Activated CD4-positive, alpha-beta T cell treated with anti-CD3 and anti-CD28 coated beads for 4 hours (primary cell): ENCODE measurements at places on chromosomes 1 and 21.

DNA sequence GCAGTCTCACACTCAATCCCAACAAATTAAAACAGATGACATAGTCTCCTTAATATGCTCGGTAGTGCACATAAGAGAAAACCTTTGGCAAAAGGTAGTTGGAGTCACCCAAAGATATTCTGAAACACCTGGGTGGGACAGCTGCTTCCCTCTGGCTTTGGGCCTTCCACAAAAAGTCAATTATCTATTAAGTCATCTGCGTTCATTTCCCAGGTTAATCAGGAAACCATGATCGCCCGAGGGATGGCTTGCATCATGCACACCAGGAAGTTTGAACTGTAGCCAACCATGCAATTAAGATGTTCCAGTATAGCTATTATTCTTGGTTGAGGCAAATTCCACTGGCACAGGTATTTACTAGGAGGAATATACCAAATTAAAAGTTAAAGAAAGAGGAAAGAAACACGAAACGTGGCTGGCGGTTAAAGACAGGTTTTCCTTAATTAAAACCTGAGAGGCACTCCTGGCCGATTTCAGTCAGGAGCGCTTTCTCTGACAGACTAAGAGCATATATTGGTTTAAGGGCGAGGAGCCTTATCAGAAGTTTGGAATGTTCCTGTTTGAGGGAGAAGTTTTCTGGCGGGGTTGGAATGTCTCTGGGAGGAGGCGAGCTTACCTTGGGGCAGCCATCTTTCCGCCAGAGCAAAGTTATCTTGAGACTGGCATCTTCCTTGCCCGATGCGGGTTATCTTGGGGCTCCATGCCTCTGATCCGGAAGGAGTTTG lies 19.9 kb downstream of the CLDN17 start:
- no peak for DNase-seq

DNA sequence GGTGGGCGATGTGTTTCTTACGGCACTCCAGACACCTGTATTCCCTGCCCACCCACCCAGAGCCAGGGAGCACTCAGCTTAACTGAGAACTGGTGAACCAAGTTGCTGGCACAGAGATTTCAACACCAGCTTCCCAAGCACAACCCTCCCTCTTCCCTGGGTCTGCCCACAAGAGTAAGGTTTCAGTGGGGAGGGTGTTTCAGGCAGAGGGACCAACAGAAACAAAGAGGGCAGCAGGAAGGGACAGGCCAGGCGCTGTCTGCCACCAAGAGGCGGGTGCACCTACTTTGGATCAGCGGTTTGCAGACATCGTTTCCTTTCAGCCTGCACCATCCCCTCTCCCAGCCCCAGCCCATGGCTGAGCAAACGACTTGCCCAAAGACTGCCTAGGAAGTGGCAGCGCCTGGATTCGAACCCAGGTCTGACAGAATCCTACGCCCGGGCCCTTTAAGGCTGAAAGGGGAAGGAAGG lies 21.9 kb upstream of the ALDH4A1 start:
- DNase-seq = no peak

GRCh38 chr1:13543451-13544220 lies 29.8 kb upstream of the LRRC38 start:
- no peak for DNase-seq

DNA sequence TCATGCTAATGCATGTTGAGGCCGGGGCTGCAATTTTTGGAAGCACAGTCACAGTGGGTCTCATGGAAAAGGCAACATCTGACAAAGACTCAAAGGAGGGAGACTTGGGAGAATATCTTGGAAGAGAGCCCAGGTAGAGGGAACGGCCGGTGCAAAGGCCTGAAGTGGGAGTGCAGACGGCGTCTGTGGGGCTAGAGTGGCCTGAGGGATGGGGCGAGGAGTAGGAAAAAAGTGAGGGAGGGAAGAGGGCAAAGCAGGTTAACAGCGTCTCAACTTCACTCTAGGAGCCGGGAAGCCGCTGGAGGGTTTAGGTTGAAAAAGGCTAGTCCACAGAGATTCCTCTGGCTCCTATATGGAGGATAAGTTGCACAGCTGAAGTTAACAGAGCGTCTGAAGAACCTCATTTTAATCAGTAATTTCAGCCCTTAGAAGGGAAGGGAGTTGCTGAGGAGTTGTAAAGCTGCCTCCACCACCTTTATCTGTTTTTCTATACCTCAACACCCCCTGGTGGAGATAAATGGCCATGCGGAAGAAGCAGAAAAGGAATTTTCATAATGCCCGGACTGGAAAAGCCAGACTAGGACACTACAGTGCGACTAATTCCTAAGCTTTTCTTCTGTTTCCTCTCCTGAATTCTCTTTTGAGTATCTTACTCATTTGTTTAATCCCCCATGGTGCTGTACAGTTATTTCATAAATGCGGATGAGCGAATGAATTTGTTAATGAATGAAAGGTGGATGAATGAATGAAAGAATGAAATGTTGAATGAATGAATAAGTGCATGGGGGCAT lies 78.7 kb upstream of the ZNF281 start:
- peak; percentile 42 for DNase-seq

- DNase-seq = no peak
These were observed 29.3 kb downstream of the SOD1 start for GRCh38 chr21:31688603-31689368.

DNA sequence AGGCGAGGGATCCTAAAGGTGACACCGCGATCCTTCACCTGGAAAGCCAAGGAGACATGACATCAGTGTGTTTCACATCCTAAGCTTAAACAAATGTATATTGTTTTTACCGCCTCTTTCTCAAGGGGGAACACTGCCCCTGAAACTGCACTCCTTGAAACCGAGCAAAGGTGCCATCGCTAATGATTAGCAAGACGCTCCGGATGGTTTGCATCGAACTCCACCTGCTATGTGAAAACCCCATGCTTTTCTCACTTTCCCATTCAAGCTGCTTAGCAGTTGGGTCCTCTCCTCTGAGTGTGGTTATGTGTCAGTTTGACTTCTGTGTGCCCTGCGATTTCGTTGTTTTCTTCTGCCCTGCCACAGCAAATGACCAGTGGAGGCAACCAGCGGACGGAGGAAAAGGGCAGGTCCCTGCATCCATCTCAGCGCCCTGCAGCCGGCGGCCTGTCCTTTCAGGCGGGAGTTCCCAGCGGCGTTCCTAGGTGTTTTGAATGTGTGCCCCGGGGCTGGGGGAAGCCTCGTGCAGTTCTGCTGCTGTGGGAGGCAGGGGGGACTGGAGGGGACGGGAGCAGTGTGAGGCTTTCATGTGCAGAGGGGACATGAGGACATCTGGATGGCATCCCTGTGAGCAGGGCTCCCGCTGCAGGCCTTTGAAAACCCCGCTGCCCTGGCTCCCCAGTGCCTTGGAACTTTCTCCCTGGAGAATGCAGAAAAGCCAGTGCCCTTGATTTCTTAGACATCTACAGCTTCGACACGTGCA lies 16.1 kb downstream of the ZBTB18 start:
- no peak for DNase-seq

- no peak for DNase-seq
These were observed 217.5 kb upstream of the PLXNA2 start for GRCh38 chr1:208461680-208462079.

GRCh38 chr1:22875841-22876240 lies 96.8 kb downstream of the LACTBL1 start:
- DNase-seq = no peak

DNA sequence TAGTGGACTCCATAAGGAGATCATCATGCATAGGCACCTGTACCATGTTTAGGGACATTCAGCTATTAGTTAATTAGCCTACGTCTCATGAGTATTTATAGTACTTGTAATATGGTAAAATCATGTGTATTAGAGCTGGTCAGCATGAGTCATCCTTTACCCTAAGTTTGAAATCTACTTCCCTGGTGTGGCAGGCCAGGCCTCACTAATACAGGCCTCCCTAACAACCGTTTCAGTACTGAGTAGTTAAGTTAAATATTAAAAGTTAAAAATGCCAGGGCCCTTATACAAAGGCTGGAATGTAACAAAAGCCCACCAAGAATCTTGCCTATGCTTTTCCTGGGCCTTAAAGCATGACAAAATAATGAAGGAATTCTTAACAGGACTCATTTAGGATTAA lies 356.3 kb upstream of the DPYD start:
- no peak for DNase-seq

DNA sequence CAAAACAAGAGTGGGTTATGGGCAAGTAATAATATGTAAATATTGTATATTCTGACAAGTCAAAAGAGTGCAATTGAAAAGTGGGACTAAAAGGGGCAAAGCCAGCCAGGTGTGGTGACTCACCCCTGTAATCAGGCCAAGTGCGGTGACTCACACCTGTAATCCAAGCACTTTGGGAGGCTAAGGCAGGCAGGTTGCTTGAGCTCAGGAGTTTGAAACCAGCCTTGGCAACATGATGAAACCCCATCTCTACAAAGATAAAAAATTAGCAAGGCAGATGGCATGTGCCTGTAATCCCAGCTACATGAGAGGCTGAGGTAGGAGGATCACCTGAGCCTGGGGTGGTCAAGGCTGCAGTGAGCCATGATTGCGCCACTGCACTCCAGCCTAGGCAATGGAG lies 304.0 kb downstream of the HHIPL2 start:
- DNase-seq = no peak

DNA sequence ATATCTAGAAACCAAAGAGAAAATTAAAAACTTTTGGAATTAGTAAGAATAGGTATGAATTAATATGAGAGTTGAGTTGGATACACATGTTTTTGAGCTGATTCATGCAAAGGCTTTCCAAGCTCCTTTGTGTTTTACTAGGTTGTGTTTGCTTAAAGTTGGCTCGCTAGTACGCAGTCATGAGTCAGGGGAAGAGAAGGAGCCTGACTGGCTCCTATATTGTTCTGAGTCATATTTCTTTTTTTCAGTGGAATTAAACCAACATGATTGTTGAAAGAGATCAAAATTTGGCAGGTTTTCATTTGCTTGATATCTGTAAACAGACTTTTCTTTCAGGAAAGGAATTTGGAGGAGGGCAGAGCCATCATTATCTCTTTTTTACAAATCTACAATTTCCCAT lies 66.7 kb downstream of the MAGI3 start:
- no peak for DNase-seq

GRCh38 chr1:67578397-67579020 lies 106.5 kb upstream of the GADD45A start:
- no peak for DNase-seq

DNA sequence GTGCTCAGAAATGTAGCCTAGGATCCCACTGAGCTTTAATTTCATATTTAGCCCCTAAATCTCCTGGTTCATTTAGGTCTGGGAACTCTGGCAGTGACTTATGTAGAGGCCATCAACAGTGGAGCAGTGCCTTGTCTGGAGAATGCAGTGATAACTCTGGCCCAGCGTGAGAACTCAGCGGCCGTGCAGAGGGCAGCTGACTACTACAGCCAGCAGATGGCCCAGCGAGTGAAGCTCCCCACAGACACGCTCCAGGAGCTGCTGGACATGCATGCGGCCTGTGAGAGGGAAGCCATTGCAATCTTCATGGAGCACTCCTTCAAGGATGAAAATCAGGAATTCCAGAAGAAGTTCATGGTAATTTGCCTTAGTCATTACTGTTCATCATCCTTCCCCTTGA lies 17.8 kb downstream of the GBP6 start:
- DNase-seq = no peak

- no peak for DNase-seq
These were observed 57.9 kb downstream of the DDAH1 start for GRCh38 chr1:85406887-85407533.

DNA sequence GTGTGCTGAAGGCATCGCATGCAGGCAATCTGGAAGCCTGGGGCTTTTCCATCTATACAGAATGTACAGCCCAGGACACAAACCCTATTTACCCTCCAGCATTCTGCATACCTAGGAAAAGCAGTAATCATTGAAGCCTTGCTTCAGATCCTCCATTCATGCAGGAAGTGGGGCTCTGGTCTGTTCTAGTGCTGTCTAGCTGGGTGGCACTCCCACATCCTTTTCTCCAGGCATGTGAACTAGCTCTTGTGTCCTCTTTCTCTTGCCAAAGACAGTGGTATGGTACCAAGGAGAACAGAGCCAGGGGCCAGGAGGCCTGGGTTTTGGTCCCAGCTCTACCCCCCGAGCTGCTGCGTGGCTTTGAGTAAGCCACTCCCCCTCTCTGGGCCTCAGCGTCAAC lies 21.7 kb downstream of the LRP8 start:
- no peak for DNase-seq

GRCh38 chr21:26759731-26760130 lies 85.5 kb downstream of the ADAMTS1 start:
- DNase-seq = no peak

- no peak for DNase-seq
These were observed 871 bp upstream of the PSMA5 start for GRCh38 chr1:109427171-109427467.

DNA sequence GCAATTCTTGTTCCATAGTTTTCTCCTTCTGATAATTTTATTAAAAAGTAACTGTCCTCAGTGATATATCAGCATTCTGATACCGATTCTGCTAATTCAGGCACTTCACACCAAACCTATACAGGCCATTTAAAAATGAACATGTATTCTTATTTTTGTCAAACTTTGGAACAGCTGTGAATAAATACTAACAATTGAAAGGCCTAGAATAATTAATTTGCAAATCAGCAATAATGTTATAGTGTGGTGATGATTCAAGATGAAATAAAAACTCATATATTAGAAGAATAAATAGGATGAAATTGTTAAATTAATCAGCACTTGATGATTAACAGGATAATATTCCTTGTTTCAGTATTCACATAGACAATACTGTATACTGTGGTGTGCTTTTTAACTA lies 9.9 kb downstream of the CDKN2C start:
- no peak for DNase-seq

- peak; percentile 70 for DNase-seq
These were observed at the start of gene ADARB1 for GRCh38 chr21:45074048-45074817. Gene ADARB1 (plus strand): TSS chr21:45074580. CDS start chr21:45171657, 97,077 bp downstream.

GRCh38 chr1:81231729-81232038 lies 569.0 kb upstream of the ADGRL2 start:
- no peak for DNase-seq

GRCh38 chr1:228317411-228317828 lies 89.2 kb downstream of the TRIM11 start:
- DNase-seq = no peak

DNA sequence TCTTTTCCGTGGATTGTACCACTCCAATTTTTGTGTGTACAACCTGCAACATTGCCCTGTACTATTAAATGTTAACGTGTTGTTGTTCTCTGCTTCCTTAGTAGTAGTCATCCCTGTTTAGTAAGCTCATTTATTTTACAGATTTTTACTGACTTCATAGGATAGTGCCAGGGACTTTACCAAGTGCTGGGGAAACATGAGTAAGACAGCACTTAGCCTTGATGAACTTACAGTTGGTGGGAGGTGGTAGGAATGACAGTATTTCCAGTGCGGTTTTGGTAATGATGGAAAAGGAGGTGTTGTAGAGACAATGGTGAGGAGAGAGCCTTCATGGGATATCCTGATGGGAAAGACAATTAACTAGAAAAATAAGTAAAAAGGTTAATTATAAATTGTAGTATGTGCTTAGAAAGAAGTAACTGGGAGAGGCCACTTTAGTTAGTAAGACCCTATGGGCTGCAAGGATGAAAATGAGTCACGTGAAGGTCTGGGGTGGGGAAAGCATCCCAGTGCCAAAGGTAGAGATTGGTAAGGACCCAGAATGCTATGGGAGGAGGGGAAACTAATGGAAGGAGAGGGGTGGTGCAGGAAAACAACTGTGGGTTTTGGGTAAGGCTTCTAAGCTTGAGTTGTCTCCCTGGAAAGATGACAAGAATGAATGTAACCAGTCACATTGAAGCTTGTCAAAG lies 1.7 kb downstream of the RLF start:
- no peak for DNase-seq
